ENCODE measurements at places on chromosomes 11 and 22.
A peak's percentile ranks its signal among the peaks of the same experiment; 100 is the strongest.

DNA sequence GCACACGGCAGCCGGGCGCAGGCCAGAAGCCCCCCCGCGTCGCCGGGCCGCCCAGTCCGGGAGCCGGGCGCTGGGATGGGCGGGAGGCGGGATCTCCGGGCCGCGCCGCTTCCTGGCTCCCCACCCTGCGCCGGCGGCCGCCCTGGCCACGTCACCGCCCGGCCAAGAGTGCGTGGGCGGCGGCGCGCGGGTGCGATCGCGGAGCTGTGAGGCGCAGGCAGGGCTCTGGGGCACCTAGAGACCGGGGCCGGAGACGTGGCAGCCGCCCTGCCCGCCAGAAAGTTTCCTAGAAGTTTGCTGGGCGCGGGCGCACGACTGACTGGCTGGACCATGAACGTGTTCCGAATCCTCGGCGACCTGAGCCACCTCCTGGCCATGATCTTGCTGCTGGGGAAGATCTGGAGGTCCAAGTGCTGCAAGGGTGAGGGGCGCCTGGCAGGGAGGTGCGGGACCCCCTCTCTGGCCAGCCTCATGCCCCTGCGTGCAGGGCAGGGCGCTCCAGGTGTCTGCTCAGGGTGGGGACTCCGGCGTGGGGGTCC is at the start of gene KDELR3:
TSS of gene KDELR3 (plus strand) at position 193 of the 539 bp plus-strand sequence. CDS start at position 331, 138 bp downstream.
- peak; percentile 58 for DNase-seq

DNA sequence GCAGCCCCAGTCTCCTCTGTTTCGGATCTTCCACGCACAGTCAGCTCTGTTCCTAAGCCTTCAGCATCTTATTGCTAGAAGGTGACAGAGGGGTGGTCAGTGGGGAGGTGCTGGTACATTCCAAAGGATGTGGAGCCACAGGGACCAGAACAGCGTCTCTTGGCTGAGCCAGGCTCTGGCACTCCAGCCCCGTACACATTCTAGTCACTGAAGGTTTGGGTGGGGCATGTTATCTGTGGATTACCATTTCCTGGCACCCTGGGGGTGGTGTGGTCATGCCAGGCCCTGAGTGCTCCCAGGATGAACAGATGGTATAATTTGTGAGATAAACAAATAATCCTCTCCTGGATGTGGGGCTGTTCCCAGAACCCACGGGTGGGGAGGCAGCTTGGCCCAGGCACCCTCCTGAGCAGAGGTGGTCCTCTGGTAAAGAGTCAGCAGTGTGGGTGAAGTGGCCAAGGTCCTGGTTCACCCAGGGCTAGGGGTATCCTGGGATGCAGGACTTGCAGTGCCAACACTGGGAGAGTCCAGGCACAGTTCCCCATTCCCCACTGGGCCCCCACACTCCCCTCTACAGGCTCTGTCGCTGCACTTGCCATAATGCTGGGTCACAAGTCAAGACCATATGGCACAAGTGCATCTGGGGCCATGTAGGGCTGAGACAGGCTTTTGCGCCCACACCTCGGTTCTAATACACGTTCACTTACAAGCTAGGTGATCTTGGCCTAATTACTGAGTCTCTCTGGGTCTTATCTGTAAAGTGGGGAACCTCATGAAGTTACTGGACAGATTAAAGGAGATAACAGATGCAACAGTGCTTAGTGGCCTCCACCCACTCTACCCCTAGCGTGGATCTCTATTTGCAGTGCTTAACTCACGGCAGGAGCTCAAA is 33.0 kb downstream of the DKK3 start:
- DNase-seq, result no peak

DNA sequence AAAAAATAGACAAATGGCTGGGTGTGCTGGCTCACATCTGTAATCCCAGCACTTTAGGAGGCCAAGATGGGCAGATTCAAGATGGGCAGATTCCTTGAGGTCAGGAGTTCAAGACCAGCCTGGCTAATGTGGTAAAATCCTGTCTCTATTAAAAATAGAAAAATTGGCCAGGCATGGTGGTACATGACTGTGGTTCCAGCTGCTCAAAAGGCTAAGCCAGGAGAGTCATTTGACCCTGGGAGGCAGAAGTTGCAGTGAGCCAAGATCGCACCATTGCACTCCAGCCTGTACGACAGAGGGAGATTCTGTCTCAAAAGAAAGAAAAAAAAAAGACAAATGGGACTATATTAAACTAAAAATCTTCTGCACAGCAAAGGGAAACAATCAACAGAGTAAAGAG is 55.4 kb downstream of the USP35 start:
- DNase-seq, result no peak

DNA sequence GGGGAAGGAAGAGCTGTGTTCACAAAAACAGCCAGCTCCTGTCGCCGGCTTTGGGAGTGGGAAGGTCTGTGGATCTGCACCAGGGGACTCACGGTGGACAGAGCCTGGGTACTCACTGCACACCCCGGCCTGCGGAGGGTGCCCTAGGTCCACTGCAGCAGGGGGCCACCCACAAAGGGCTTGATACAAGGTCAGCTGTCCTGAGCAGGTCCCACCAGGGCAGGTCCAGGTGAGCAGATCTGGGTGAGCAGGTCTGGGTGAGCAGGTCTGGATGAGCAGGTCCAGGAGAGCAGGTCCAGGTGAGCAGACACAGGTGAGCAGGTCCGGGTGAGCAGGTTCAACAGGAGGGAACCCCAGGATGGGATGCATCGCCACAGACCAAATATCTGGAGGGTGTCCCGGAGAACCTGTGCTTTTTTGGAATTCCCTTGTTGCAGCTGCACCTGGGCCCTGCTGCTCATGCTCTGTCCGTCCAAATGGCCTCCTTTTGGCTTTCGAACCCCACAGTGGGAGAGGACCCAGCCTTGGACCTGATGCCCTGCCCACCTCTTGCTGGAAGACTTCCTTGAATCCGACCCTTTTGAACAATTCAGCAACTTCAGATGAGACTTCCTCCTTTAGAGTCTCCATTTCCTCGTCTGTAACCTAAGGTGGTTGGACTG is 485.3 kb downstream of the TBC1D22A start:
- no peak for DNase-seq

DNA sequence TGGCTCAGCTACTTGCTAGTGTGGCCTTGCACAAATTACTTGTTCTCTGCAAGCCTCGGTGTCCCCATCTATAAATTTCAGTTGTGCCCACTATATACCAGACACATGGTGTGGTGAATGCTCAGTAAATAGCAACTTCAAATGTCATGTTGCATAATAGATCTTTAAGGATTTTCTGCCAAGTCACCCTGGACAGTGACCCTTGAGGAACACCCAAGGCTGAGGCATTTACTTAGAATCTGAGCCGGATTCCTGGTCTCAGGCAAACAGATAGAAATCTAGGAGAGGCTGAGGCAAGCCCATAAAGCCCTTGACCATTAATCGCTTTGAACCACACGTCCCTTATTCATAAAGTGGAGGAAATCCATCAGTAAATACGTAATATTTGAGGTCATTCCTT is 9.7 kb downstream of the TEAD1 start:
- DNase-seq, result no peak

DNA sequence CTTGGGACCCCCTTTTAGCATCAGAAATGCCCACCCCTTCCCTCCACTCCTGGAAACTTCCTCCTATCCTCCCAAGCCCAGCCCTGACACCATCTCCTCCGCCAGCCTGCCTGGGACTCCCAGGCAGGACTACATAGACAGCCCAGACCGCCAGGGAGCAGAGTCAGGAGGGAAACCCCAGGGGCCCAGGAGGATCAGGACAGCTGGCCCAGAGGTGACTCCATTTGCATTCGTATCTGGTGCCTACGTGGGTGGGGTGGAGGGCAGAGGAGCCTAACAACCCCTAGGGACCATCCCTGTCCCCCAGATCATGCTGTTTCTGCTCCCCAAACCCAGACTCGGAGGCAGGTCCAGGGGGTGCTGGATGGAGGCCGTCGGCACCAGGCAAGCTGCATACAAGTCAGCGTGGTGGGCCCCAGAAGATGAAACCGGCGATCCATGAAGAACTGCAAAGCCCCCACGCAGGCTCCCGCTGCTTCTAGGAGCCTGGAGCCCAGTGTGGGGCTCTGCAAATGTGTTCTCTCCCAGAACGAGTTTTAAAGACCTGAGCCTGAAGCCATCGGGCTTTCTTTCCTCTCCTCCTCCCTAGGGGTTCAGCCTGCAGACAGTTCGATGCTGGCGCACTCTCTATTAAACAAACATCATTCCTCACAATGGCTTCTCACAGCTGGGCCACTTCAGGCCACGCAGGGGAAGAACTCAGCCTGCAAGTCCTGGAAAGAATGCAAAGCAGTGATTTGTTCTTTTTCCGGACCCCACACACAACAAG is 1506.8 kb downstream of the BRD1 start:
- no peak for DNase-seq

DNA sequence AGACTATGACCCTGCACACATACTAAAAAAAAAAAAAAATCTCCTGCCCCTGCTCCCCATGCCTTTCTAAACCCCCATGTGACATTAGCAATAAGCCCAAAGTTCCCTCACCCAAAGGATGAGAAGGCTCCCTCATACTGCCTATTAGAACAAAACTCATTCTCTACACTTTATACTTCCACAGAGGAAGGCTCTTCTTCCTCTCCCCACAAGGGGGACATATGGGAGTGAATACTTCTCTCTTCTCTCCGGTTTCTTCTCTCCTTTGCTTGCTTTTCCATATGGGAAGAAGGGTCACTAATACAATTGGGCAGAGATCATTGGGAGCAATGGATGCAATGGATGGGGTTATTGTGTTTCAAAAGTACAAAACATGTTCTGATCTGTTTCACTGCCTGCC is 3.3 kb downstream of the OR52L1 start:
- DNase-seq, result no peak

DNA sequence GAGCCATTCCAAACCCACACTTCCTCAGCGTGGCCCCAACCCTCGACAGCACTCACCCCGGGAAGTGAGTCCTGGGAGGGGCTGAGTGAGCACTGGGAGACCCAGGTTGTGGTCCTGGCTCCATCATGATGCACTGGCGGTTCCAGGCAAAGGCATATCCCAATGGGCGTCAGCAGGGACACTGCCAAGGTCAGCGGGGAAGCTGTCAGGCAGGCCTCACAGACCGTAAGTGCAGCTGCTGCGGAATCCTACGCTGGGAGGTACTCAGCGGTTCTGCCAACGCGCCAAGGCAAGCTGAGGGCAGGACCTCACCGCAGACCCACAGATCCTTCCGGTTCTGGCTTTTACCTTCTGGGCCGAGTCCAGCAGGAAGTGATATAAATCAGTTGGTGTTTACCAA is 1.4 kb upstream of the GAL3ST1 start:
- DNase-seq, result no peak

GRCh38 chr11:36377759-36378564 is 81.9 kb downstream of the PRR5L start:
- DNase-seq, result no peak

DNA sequence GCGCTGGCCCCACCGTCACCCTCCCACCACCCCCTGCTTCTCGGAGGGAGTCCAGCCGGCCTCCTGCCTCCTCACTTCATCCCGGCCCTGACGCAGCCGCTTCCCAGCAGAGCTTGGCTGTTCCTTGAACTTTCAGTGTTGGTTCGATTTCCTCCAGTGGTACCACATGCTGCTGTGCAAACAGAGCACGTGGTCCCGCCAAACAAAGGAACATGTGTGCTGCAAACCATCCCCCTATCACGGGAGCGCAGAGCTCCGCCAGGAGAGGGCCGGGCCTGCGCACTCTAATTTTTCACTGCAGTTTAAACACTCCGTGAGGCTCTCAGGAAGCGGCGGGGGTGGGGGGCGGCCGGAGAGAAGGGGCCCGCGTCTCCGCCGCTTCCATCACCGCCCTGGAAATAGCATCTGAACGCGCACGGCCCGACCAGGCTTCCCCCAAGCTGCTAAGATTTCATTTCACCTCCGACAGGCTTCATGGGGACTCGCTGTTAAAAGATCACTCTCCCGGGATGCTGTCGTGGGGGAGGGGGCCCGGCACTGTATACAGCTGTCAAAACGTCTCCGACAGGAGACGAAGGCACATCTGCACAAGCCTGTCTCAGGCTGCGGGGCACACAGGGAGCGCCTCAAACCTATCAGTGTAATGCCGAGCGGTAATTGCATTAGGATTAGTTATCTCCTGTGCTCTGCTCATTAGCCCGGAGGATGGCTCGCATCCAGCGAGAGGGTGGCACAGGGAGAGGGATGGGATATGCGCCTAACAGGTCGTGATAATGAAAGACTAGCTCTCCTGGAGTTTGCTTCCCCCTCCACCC is 269.9 kb upstream of the SORL1-AS1 start:
- DNase-seq, result no peak

DNA sequence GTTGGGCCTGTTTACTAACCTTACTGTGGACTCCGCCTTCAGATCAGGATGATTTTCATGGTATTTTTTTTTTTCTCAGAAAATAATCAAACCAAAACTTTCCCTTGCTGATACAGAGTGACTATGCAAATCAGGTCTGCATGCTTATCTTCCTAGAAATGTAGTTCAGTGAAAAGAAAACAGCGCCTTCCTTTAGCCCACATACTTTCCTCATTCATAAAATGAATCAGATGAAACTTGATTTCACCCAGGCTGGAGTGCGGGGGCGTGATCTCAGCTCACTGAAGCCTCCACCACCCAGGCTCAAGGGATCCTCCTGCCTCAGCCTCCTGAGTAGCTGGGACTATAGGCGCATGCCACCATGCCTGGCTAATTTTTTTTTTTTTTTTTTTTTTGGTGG is 26.0 kb downstream of the ZNRF3 start:
- peak; percentile 76 for DNase-seq

DNA sequence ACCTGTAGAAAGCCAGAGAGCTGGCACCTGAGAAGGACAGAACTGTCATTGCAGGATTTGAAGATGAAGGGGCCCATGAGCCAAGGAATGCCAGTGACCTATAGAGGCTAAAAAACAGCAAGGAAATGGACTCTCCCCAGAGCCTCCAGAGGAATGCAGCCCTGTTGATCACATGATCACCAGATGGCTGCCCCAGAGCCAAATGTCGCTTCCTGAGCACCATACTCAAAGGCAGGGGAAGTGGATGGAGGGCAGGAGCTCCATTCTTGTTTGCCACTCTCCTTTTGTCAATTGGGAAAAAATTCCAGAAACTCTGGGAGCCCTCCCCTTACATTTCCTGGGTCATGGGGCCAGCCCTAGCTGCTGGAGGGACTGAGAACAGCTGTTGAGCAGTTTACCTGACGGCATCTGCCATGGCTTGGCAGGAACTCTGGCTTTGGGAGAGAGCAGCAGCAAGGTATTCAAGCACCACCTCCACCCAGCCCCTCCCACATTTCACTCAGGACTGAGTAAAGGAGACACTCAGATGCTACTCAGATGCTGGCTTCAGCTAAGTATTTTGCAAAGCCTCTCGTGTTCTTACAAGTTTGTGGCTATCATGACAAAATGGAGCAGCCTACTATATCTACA is 46.9 kb downstream of the DKK3 start:
- no peak for DNase-seq

DNA sequence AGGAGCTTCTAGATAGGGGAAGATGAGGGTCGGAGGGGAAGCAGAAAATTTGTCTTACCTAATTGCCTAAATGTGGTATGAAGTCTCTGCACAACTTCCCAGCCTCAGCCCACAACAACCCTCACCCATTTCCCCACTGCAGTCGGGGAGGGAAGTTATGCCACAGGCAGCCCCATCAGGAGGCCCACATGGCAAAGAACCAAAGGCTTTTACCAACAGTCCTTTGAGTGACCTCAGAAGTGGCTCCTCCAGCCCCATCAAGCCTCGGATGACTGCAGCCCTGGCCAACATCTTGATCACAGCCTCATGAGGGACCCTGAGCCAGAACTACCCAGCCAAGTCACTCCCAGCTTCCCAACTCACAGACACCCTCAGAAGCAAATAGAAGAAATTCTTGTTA is 54.8 kb downstream of the CHST1 start:
- DNase-seq, result no peak

Data from stimulated activated CD4-positive, alpha-beta T cell treated with anti-CD3 and anti-CD28 coated beads, Interleukin-4, amount 100 ng/mL, for 48 hours (primary cell).